ENCODE measurements at places on chromosomes 7 and 10. TPM values are rescaled to one million over a fixed set of nuclear protein-coding genes. Genes with fewer than 3 reads are reported as not detected.
A peak's percentile ranks its signal among the peaks of the same experiment; 100 is the strongest.

GRCh38 chr10:123221418-123221817 is 67.2 kb downstream of the BUB3 start:
- DNase-seq, result no peak

Gene ICA1
- 33.8 TPM for total RNA-seq

- DNase-seq, result no peak
These were observed 24.6 kb upstream of the AKR1B10 start for GRCh38 chr7:134502463-134503371.

- DNase-seq, result no peak
These were observed 20.4 kb downstream of the KLLN start for GRCh38 chr10:87842776-87843497.

DNA sequence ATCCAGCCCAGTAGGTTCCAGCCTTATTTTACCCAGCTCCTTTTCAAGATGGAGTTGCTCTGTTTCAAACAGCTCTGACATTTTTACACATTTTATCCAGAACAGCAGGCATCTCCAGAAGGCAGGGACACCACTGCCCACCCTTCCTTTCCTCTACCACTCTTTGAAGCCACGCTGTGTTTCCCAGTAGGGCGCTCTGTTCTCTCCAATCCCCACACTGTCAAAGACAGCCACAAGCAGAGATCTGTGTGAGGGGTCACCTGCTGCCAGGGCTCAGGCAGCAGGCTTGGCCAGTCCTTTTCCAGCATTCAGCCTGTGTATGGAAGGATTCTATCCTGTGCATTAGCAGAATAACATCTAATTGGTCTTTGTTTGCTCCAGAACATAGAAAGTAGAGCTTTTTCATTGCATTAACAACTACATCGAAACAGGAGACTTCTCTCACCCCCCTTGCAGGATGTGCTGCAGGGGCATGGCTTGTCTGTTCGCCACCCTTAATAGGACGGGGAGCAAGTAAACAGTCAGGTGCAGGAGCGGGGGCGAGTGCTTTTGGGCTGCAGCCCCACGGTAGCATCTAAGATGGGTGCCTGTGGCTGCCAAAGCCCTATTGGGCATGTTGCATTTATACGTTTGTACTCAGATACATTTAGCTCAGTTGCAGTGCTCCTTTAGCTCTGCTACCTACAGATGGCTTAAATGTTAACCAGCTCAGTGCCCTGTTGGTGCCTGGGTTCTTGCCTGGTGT is 326.1 kb downstream of the GALNT17 start:
- DNase-seq, result no peak

Gene TSPAN33
- 5.8 TPM for total RNA-seq

Gene NODAL
- total RNA-seq, result not detected

GRCh38 chr7:37028909-37029440 is 304.7 kb upstream of the AOAH start:
- no peak for DNase-seq

Gene GOLGA7B
- 1.1 TPM for total RNA-seq

GRCh38 chr7:129750501-129750900 is 139.0 kb downstream of the NRF1 start:
- DNase-seq, result no peak

GRCh38 chr7:91869661-91870060 is 10.8 kb downstream of the MTERF1 start:
- no peak for DNase-seq

DNA sequence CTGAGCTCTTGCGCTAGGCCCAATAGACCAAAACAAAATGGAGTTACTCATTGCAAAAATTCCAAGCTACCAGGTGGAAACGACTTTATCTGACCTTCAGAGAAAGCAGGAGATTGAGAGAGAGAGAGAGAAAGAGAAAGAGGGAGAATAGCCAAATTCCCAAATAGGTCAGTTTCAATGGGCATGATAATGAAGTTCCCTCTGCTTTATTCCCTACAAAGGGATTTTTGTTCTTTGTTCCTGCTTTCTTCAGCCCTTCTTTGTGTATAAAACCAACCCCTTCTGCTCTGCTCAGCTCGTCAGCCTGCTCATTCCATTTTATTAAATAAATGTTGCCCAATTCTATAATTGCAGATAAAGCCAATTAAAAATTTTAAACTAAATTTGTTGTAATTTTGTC is 45.0 kb upstream of the GPR37 start:
- no peak for DNase-seq

Gene TES
- total RNA-seq, result 210 TPM

Gene SLC18A3
- total RNA-seq, result not detected

DNA sequence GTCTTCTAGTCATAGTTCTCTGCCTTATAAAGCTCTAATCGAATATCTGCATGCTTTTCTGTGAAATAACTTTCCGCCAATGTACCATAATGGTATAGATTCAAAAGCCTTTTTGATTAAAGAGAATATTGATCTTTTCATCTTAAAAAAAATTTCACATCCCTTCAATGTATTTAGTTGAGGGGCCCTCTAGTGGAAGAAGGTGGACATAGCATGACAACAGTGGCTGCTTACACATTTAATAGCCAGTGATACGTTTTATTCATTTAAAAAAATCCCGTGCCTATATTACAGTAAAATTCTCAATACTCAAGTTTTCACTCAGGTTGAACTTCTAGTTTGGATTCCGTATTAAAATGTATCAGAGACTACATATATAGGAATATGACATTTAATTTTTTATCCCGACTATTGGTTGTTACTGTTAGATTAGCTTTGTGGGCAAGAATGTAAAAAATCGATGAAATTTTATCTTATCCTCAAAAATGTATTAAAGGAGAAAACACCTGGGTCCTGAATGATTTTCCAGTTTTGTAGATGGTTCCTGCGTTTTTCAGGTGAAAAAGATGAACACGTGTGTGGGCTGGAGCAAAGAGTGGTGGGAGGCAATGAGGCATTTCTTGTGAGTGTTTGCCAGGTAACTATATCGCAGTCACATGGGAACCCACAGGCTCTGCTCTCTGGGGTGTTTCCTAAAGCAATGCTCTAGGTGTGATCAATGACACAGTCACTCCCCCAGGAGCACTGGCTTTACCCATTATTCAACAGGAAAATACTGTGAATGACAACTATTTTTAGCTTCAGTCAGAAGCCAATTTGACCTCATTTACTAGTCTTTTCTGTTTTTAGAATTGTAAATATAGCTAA is 24.1 kb upstream of the PNLIP start:
- DNase-seq, result no peak

GRCh38 chr7:114910787-114911186 is 11.1 kb upstream of the MDFIC start:
- DNase-seq, result no peak

Gene CASD1
- total RNA-seq, result 15.0 TPM

GRCh38 chr10:47346581-47347302 is 1.4 kb upstream of the RBP3 start:
- DNase-seq, result peak; percentile 39

- no peak for DNase-seq
These were observed 141.1 kb upstream of the ITGB1 start for GRCh38 chr10:33098951-33099663.

GRCh38 chr10:122149561-122150505 is 121.3 kb upstream of the BTBD16 start:
- no peak for DNase-seq

GRCh38 chr10:129622736-129623135 is 155.7 kb downstream of the MGMT start:
- DNase-seq, result no peak

GRCh38 chr7:450741-451140 is 68.9 kb downstream of the PDGFA start:
- DNase-seq, result no peak

DNA sequence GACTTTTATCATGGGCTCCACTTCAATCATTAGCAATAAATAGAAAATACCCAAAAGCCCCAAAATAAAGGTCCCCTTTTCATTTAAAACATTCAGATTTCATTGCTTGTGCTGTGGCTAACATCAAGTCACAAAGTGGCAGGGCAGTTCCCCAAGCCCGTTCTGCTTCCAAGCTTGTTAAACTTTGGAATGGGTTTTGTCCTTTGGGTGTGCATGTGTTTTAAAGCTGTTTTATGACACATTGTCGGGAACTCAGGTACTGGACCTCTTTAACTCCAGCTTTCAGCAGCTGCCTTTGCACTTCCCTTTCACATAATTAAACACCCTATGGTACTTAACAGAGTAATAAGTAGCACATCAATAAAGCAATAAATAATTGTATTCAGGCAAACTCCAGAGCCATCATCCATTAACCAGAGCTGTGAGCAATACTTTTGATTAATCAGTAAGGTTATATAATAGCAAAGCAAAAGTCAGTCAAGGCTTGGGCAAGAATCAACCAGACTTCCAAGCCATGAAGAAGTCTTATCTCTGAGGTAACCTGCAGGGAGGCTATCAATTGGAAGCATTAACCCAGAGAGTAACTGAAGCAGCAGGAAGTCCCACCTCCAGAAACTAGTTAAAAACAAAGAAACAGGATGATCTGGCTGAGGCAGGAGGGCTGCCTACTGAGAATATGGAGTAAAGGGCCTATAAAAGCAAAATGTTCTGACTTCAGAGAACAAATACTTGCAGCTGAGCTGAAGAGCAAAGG is 56.1 kb upstream of the ARID5B start:
- no peak for DNase-seq

Gene CRPPA
- 8.0 TPM for total RNA-seq

Gene ELAPOR2
- total RNA-seq, result 11.0 TPM

- no peak for DNase-seq
These were observed 930 bp downstream of the GIMAP6 start for GRCh38 chr7:150631084-150631826.

- DNase-seq, result no peak
These were observed 51.0 kb downstream of the ZNF777 start for GRCh38 chr7:149409895-149410294.

- DNase-seq, result no peak
These were observed 523.1 kb downstream of the LRMDA start for GRCh38 chr10:75954486-75954885.

DNA sequence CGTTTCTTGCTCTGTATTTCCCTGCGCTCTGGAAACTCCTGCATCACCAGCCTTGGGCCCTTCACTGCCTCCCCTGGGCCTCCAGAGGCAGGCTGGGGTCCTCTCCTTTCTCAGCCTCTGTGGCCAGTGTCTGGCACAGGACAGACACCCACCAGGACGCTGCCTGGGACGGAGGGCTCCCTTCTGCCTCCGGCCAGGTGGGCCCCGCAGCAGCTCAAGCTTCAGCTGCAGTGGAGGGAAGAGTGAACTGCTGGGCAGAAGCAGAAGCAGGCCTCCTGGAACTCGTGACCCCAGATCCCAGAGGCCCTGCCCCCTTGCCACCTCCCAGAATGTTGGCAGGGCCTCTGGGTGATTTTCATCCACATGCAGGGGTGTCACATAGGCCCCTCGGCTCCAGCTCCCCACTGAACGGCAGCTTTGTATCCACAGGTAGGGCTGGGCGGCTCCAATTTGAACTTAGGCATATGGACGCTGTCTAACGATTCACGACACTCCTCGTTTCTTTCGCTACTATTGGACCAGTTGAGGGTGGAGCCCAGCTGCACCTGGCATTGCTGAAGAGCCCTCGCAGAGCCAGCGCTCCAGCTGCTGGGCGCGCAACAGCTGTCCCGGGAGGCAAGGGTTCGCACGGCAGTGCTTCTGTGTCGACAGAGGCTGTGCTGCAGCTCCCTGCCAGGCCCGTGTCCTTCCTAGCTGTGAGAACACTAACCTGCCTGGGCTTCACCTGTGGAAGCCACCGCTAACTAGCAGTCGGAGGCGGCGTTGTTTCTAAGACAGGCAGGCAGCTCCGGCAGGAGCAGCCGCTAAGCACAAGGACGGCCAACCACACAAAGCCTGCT is 18.4 kb upstream of the GPR146 start:
- no peak for DNase-seq

Gene PIK3CG
- total RNA-seq, result not detected

DNA sequence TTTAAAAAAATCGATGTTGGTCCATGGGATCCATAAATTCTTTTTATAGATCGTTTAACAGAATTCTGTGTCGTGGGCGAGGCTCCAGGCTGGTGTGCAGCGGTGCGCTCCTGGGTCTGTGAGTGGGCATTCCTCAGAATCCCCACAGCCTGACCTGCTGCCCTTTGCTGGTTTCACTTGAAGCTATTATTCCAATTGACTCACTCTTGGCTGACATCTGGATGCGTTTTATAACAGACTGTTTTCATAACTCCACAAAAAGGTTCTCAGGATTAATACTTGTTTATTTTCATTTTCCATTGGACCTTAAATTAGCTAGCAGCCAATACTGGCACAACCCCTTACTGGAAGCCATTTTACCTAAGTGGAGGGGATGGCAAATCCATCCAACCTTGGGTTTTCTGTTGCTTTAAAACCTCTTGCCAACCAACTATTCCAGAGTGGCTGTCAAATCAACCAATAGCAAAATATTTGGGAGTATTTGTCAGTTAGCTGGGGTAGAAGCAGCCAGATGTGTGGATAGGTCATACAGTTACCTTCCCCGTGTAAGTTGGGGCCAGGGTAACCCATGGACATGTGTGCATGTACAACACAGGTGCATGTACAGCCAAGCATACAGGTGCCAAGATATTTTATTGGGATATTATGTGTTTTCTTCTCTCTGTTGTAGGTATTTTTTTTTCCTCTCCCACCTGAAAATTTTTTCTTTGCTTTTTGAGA is 160.7 kb upstream of the ZNF32 start:
- DNase-seq, result no peak

Gene PBLD
- total RNA-seq, result 9.3 TPM

- DNase-seq, result peak; percentile 57
These were observed 118.2 kb downstream of the JAZF1 start for GRCh38 chr7:28062197-28062991.

Gene NYAP1
- 1.3 TPM for total RNA-seq

Gene SCIN
- total RNA-seq, result 0.92 TPM

Gene FGL2
- not detected for total RNA-seq

DNA sequence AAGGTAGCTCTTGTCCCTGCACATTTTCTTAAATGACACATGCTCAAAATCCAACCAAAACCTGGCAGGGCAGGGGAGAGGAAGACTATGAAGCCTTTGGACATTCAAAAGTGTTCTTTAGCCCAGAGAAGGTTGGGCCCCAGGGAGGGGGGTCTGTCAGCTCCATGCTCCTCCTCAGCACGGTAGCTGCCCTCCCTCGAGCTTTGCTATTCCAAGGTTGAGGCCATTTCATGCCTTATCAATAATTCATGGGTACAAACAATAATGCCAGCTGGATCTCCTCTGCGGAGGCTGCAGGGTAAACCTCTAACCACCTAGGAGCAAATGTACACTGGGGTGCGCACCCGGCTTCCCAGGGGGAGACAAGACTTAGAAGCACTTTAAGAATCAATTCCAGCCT is 61.5 kb downstream of the SLIT1 start:
- no peak for DNase-seq

- DNase-seq, result no peak
These were observed 58.3 kb upstream of the NANOS1 start for GRCh38 chr10:118971187-118971586.

DNA sequence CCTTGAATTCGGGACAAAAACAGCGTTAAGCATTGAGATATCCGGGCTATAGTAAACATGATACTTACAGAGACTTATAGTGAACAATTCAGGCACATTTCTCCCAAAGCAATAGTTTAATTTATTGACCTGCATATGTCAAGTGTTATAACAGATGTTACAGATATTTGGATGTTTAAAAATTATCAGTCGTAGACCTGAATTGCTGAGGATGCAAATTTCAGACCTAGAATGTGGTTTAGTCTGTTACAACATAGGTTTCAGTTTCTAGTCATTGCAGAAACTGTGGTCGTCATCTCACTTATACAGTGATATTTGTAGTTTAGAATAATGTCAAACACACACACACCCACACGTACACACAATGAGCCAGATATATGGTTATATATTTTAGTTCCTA is 85.2 kb downstream of the VTI1A start:
- no peak for DNase-seq

Gene PRKCQ
- 5.3 TPM for total RNA-seq
